ENCODE measurements at places on chromosomes 16 and 17.

GRCh38 chr17:32822996-32823395, 53.9 kb downstream of the MYO1D start:
- no peak for DNase-seq

DNA sequence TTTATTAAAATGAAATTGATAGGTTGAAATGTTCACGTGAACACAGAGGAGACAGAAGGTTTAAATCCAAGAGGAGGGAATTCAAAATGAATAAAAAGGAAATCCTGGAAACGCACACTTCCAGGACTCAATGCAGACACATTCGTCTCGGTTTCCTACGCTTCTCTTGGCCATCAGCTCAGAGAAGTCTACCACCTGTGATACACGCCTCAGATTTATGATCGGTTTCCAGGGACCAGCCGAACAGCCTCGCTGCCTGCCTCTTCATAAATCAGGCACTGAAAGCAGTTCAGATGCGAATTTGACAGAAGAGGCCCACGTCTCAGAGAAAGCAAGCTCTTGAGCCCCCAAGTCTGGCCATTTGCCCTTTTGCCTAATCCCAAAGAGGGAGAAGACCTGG, 125.5 kb upstream of the IRX3 start:
- no peak for DNase-seq

DNA sequence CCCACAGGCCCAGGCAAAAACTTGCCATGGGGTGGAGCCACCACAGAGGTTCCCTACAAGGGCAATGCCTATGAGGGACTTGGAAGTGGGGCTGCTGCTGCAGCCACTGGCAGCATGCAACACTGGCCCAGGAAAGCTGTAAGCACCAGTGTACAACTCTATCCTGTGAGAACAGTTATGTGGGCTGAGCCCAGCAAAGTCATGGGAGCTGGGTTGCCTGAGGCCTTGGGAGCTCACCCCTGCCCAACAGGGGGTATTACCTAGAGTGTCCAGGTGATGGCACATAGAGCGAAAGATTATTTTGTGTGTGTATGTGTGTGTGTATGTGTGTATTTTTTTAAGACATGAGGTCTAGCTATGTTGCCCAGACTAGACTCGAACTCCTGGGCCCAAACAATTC, 57.0 kb downstream of the TANC2 start:
- no peak for DNase-seq

- no peak for DNase-seq
Observed at GRCh38 chr16:56993204-56993603, 3.8 kb downstream of the NLRC5 start.

DNA sequence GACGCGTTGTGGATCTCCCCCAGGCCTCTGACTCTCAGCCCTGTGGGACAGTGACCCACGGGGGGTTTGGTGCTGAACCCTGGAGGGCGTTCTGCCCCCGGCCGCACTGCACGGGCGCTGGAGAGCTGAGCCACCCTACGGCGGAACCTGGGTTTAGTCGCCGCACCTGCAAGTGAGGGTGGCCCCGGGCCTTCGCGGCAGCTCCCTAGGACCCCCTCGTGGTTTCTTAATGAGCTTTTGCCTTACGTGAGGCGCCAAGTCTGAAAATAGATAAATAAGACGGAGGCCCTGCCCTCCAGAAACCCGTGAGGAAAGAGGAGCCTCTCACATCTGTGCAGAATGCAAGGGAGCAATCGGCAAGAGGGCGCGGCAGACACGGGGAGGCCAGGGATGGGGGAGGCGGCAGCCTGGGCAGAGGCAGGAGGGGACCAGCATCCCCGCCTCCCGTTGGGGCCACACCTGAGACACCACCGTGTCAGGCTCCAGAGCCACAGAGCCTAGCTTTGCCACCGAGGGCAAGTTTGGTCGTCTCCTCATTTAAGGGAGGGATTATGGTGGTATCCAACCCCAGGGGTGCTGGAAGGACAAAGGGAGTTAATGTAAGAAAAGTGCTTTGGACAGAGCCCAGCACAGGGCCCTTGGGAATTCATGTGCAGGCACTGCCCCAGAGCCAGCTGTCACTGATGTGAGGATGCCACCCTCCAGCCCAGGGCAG, 153.2 kb upstream of the CHMP6 start:
- no peak for DNase-seq

- peak; percentile 78 for DNase-seq
Observed at GRCh38 chr17:61490540-61490975, 38.3 kb downstream of the TBX4 start.

DNA sequence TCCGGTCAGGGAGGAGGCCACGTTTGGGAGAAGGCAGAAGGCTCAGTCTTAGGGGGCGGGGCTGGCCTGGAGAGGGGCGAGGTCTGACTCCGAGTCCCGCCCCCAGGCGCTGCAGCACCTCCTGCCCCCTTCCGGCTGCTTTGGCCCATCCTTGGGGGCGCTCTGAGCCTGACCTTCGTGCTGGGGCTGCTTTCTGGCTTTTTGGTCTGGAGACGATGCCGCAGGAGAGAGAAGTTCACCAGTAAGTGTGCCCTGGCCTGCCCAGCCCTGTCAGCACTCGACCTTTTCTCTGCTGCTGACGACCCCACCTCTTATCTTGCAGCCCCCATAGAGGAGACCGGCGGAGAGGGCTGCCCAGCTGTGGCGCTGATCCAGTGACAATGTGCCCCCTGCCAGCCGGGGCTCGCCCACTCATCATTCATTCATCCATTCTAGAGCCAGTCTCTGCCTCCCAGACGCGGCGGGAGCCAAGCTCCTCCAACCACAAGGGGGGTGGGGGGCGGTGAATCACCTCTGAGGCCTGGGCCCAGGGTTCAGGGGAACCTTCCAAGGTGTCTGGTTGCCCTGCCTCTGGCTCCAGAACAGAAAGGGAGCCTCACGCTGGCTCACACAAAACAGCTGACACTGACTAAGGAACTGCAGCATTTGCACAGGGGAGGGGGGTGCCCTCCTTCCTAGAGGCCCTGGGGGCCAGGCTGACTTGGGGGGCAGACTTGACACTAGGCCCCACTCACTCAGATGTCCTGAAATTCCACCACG, 1.5 kb downstream of the TNFRSF12A start:
- peak; percentile 94 for DNase-seq
